GOT3 (cell line): ENCODE measurements at places on chromosomes 7 and 10.

- no peak for DNase-seq
These were observed 26.0 kb upstream of the ZNF32 start for GRCh38 chr10:43674553-43675210.

DNA sequence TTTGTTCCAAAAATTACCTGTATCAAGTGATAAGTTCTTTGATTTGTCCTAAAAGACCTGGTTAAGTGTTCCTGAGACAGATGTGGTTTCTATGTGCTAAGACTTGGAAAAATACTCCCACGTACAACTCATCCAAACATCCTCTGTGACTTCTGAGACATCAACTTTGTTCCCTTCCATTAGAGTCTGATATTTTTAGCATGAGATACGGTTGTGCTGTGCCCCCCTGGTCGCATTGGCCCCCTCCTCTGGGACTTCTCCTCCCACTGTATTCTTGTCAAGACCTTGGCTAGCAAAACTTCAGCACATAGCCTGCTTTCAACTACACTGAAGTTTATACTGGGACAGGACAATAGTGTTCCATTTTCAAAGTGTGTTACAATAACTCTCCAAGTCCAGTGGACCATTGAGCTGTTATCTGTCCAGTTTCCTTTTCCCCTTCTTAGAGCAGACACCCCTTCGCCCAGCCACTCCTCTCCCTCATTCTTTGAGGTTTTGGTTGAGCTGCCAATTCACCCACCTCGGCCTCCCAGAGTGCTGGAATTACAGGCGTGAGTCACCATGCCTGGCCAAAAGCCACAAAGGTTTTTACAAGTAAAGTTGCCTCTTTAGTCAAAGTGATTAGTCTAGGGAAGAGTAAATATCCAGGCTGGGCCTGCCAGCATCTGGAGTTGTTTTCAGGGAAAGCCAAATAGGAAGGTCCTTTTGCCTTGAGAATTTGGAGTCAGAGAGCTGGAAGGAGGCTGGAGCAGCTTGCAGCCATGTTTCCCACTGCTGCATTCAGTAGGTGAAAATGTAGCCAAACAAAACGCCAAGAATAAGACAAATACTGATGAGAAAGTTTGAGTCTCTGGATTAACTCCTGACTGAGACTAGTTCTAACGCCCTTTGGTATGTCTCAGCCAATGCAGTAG lies 17.8 kb upstream of the PDLIM1 start:
- peak; percentile 49 for DNase-seq

DNA sequence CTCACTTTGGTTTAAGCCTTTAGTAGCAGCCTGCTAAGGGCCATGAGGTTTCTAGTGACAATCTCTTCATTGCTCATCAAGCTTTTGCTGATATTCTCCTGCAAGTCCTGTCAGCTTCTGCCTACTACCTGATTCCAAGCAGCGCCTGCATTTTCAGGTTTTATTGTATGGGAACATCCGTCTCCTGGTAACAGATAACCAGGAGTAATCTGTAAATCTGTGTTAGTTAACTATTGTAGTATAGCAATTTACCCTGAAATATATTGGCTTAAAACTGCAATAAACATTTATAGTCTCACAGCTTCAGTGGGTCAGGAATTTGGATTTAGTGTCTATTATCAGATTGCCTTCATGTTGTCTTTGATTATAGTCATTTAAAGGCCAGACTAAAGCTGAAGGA lies 94.0 kb downstream of the MLLT10 start:
- DNase-seq = no peak

DNA sequence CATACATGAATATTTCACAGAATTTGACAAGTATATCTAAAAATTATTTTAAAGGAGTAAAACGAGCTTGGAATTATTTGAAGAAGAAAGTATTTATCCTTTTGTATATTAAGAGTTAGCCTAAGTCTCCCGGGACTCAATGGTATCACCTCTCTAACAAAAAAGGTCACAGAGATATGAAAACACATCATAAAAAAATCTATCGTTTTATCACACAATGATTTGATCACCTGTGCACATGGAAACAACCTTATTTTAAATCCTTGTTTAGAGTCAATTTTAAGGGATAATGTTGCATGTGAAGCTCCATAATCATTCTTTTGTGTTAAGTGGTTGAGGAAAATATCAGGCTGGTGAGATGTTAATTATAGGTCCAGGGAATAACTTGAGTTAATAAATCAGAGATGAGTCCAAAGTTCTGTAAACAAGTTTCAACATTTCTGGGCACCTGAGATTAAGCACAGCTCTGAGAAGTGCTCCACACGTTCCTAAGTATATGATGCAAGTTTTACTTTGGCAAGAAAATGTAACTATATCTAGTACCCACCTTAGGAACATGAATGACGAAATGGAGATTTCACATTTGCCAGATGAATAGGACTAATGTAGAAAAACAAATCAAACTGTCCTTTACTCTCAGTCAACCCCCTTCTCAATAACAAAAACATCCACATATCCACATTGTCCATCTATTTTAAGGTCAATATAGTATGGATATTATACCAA lies 148.5 kb upstream of the AKR1E2 start:
- no peak for DNase-seq

DNA sequence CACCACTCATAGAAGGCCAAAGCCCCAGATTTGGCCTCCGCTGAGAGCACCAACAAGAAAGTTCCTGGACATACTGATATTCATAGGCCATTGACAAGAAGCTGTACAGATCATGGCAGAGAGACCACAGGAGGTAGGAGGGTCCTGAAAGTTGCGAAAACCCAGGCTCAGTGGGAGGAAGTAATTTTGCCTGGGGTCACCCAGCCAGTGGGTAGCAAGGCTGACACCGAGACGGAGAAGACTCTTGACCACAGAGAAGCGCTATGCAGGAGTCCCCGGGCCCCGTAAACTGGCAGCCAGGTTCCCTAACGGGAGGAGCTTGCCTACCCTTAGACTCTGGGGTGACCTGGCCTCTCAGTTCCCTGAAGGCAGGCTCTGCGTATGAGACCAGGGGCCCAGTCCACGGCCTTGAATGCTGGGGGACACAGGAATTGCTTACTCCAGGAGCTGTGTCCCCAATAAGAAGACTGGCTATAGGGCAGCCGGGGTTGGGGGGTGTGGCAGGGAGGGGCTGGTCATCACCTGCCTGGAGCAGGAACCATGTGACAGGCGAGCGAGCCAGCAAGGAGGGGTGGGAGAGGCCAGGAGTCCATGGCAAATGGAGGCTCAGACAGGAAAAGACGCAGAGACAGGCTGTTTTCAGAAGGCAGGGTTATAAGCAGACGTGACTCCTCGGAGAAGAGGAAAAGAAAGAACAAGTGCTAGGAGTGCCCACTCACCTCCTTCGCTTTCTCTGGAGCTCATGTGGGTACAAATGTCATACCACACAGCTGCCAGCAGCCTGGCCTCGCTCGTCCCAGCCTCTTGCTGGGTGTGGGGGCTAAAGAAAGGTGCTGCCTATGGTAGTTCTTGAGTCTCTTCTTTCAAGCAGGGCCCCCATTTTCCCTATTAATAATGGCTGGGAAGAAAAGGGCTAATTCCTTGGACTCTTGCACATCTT lies 24.6 kb upstream of the NPFFR1 start:
- no peak for DNase-seq

GRCh38 chr7:152922318-152923081 lies 162.9 kb downstream of the ACTR3B start:
- no peak for DNase-seq

DNA sequence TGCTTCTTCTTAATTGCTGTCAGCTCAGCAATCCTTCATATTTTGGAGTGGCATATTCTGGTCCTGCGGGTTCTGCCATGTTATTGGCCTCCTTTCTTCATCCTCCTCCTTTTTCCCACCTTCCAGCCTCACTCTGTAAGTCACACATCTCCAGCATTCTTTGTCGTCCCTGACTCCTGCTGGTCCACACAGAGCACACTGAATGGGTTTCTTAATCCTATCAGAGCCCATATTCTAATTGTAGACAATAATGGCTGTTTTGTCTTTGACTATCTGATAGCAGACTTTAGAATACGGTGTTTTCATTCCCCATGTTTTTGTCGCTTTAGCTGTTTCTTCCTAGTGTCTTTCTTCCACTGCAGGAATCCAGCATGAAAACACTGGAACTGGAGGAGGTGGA lies 389.6 kb downstream of the REEP3 start:
- no peak for DNase-seq

- no peak for DNase-seq
These were observed 178.3 kb downstream of the SKIDA1 start for GRCh38 chr10:21347043-21347784.

- no peak for DNase-seq
These were observed 18.8 kb downstream of the SGPL1 start for GRCh38 chr10:70834441-70835151.

GRCh38 chr10:34003561-34003960 lies 669.1 kb upstream of the NRP1 start:
- no peak for DNase-seq

- DNase-seq = no peak
These were observed 16.2 kb downstream of the RBP3 start for GRCh38 chr10:47364366-47364765.

DNA sequence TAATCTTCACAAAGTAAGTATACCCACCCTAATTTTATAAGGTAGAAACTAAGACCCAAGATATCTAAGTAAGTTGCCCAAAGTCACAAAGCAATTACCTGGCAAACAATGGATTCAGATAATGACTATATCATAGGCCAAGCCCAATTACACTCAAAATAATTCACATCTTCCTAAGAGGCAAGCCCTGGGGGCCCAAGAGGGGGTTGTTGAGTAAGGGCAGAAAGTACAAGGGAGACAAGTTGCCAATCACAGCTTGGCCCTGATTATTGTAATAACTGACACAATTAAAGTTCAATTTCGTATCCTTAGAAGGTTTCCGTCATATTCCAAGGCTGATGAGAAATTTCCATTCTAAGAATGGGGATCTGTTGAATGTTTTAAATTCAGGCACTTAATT lies 91.4 kb downstream of the NPSR1 start:
- no peak for DNase-seq

DNA sequence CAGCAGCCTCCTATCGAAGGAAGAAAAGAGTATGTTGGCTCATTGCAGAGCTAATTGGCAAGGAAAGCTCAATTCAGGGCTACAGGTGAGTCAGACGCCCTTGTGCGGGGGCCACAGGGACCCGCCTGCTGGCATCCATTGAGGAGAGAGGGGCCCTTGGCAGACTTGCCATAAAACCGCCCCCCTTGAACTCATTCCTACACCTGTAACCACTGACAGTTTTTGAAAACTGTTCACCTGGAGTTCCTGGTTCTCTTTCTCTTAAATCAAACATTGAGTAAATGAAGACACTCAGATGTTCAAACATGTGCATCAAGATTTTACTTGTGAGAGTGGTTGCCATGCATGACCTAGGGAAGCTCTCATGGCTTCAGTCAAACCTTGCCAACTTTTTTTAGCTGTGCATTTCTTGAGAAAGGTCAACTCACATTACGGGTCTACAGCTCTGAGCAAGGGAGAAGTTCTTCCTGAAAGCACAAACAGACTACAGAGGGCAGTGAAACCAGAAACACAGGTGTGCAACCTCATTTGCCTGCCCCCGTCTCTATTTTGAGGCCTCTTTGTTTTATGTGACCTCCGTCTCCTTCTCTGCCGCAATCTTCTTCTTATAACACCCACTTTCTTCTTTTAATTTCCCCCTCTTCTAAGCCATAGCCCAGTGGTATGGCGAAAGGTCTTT lies 87.8 kb downstream of the TBXAS1 start:
- DNase-seq = no peak

GRCh38 chr7:83708531-83708930 lies 59.6 kb upstream of the SEMA3E start:
- DNase-seq = no peak

- DNase-seq = no peak
These were observed 29.5 kb upstream of the SEM1 start for GRCh38 chr7:96739167-96739566.

DNA sequence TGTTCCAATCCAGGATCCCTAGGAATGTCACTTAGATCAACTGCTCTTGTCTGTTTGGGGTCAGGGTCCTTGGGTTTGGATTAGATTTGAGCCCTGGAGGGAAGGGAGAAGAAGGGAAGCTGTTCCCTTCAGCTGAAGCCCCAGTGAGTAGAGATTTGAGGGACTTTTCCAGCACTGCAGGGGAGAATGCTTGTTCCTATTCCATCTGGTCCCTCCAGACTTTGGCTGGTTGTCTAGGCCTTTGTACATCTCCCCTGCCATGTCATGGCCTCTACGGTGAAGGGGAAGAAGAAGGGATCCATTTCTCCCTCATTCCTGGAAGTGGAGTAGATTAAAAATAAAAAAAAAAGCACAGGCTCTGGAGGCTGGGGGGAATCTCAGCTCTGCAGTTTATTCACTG lies 11.1 kb downstream of the C10orf62 start:
- no peak for DNase-seq

GRCh38 chr7:122329145-122329802 lies 24.7 kb upstream of the FEZF1 start:
- DNase-seq = no peak

- DNase-seq = no peak
These were observed 655.0 kb downstream of the SDK1 start for GRCh38 chr7:3955751-3956696.

- no peak for DNase-seq
These were observed 12.2 kb upstream of the GTPBP10 start for GRCh38 chr7:90334193-90334843.

DNA sequence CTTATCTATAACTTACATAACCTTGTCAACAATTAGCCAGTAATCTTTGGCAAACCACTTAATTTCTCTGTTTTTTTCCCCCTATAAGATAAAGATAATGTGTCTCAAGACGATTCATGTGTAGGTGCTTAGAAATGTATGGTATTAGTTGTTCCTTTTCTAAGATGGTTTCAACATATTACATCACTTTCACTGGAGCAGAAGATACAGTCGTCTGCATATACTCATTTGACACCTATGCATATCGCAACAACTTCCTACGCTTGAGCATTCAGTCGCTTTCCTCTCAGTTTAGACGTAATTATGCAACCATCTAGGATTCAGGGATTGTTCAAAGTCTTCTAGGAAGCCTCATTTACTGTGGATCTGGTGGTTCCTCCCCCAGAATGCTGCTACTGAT lies 396.7 kb downstream of the PHTF2 start:
- DNase-seq = no peak

GRCh38 chr7:45400680-45401079 lies 173.5 kb upstream of the ADCY1 start:
- no peak for DNase-seq

GRCh38 chr7:30752979-30753378 lies 1.0 kb downstream of the INMT start:
- DNase-seq = no peak
